ENCODE measurements at places on chromosomes 7 and 10. TPM values are rescaled to one million over a fixed set of nuclear protein-coding genes. Genes with fewer than 3 reads are reported as not detected.

The AOAH gene
- 61.3 TPM for polyA plus RNA-seq

The NPTX2 gene
- 4.7 TPM for polyA plus RNA-seq

The PNLIPRP1 gene
- not detected for polyA plus RNA-seq

The TMEM236 gene
- polyA plus RNA-seq, result 4.9 TPM

The GPC2 gene
- polyA plus RNA-seq, result 5.3 TPM
